Stimulated activated CD4-positive, alpha-beta T cell treated with anti-CD3 and anti-CD28 coated beads, Interleukin-1b, Interleukin-23, amount 100 ng/mL, for 24 hours (primary cell): ENCODE measurements at places on chromosomes 12 and 14.

DNA sequence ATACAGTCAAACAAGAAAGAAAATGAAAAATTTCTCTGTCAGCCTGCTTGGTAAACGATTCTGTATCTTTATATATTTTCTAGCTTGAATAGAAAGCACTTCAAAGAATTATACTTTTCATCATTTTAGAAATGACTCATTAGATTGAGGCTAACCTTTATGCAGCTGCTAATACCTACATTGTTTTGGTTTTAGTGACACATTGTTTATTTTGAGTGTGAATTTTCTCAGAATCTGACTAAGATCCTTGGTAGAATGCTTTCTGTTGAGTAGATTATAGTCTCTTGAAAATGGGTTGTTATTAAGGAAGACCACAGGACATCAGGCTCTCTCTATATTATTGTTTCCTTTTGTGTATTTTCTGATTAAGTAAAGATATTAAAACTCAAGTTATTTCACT is at the start of gene PMCH:
PMCH (minus strand) TSS at position 45 of the 400 bp plus-strand sequence. CDS start 63 bp downstream, outside the sequence.
- no peak for DNase-seq

DNA sequence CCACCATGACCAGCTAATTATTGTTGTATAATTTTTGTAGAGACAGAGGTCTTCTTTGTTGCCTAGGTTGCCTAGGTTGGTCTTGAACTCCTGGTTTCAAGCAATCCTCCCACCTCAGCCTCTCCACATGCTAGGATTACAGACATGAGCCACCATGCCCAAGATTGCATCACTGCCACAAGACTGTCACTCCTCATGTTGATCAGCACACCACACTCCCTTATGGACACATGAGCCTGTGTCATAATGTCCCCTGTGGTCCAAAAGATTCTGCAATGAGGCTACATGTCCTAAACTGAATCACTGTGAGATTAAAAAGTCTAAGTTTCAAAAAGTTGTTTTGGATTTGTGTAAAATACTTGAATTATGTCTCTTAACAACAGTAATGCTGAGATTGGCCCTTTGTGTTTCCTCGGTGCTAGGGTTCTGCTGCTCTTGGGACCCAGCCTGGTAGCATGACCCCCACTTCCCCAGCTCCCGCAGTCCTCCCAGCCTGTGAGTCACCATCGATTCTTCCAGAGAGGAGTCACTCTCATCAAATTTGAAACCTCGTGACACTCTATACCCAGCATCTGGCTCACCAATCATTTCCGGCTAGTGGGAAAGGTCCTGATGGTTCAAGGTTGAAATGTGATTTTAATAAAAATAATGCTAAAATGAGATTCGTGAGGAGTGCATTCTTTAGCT is 890.9 kb downstream of the VRK1 start:
- DNase-seq: no peak

DNA sequence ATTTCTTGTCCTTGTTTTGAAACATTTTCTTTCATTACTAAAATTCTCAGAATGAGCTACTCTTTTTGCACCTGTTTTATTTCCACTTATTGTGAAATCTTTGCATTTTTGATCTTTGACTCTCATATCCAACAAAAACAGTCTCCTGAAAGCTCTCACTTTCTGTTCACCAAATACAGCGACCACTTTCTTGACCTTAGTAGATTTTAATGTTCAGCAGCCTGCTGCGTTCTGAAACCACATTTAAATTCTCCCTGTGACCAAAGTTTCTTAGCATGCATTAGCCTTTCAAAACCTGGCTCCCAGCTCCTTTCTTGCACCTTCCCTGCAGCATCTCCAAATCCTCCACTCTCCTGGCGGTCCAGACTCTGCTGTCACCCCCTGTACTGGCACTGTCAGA is 404.4 kb upstream of the PDE3A start:
- DNase-seq: no peak

- no peak for DNase-seq
Observed at GRCh38 chr14:101546706-101547105, 14.6 kb upstream of the DIO3 start.

DNA sequence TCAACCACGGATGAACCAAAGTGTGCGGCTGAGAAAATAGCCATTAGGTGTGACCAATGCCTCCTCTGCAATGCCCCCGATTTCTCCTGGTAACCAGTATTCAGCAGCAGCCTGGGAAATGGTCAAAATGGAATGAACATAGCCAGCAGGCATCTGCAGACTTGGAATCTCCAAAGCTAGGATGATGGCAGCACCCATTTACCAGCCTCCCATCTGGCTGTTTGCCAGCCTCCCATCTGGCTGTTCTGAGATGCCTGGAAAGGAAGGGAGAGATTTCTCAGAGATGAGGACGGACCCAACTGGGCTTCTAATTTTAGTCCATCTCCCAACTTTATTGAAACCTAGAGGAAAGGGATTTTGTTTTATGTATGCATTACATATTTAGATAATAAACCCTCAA is 16.2 kb downstream of the CLMN start:
- no peak for DNase-seq

- no peak for DNase-seq
Observed at GRCh38 chr12:24307716-24308335, 358.4 kb upstream of the SOX5 start.

GRCh38 chr12:42382013-42382696 is 56.2 kb downstream of the PPHLN1 start:
- no peak for DNase-seq

DNA sequence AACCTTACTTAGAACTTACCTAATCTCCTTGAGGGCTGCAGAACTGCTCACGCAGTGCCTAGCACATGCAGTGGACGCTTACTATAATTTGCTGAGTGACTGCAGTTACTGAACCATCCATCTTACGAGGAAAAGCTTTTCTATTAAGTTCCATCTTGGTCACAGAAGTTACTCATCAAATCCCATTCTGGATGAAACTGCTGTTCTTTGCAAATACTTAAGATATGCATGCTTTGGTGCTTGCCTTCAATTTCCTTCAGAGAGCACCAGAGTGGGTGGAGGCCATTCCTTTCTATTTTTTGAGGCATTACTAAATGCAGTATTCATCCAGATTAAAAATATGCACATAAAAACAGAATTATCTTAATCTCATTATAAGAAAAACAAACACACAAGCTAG is 17.7 kb upstream of the PELI2 start:
- DNase-seq: no peak

- no peak for DNase-seq
Observed at GRCh38 chr12:27652174-27652763, 44.0 kb upstream of the REP15 start.

DNA sequence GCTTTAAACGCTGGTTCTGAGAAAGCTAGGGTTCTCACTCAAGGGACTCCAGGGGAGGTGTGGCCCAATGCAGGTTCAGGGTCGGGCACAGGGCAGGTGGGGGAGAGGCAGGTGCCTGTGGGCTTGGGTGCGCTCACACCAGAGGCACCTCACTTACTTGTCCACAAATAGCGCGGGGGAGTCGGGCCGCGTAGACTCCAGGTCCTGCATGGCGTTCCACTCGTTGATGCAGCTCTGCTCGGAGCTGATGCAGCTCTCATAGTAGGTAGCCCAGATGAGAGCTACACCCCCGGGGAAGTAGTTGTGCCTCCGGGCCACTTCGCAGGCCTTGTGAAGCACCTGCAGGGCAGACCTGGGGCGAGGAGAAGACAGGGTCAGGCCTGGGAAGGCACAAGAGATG is 49.9 kb downstream of the SSH1 start:
- DNase-seq: no peak

- no peak for DNase-seq
Observed at GRCh38 chr12:94717656-94718055, 67.3 kb upstream of the TMCC3 start.

- DNase-seq: no peak
Observed at GRCh38 chr12:28440081-28440608, 249.9 kb downstream of the CCDC91 start.

GRCh38 chr14:80095623-80096022 is 115.7 kb downstream of the DIO2 start:
- no peak for DNase-seq

DNA sequence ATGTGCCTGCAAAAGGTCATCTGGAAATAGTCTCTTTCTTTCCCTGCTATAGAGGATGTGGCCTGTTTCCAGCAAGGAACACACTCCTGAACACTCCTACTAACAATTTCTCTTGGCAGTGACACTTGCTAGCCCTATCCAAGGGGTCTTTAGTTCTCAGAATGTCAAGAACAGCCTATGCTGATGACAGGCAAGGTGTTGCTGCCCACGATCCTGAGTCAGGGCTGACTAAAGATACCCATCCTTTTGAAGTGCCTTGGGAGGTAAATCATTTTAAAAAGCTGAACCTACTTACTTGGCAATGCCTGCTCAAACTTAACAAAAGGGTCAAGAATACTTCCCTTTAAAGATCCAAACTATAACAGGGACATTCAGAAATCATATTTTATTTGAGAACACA is 1146.4 kb downstream of the VRK1 start:
- peak; percentile 15 for DNase-seq

DNA sequence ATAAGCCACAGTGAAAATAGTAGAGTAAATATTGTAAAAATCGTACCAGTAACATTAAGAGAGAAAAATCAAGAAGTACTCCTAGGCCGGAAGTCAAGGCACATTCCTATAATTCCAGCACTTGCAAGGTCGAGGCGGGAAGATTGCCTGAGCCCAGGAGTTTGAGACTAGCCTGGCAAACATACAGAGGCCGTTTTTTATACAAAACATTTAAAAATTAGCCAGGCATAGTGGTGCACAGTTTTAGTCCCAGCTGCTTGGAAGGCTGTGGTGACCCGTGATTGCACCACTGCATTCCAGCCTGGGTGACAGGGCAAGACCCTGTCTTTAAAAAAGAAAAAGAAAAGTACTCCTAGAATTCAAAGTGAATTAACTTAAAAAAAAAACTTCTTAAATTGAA is 341.8 kb downstream of the C12orf50 start:
- DNase-seq: no peak

DNA sequence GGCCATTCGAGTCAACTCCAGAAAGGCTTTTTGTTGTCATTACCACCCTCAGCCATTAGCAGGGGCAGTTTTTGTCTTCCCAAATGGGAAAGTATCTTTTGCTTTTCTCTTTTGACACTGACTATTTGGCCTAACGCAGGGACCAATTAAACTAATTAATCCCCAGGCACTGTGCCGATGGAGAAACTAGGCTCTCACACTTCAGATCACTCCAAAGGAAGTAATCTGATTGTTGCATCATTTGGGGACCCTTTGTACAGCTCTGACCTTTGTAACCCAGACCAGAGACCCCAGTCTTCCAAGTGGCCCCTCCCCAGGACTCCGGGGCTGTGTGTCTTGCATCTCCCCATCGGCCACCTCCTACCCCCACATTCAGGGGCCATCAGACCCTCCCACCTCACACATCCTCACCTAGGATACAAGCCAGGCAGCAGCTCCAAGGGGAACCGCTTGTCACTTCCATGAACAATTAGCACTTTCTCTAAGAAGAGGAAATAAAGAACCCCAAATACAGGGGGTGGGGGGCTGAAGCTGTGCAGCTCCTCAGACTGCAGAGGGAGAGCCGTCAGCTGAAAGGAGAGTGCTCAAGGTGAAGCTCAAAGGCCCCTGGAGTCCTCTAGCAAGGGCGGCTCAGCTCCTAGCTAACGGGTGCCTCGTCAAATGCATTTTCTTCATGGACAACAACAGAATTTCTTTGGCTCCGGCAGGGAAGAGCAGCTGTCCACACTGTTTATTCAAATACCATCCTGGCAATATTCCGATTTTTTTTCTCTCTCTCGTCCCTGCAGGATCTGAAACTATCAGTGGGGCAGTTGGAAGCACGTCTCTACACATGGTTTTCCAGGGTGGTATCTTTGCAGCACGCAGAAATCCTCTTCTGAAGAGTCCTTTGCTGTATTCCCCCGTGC is 64.3 kb upstream of the DIO3 start:
- no peak for DNase-seq

DNA sequence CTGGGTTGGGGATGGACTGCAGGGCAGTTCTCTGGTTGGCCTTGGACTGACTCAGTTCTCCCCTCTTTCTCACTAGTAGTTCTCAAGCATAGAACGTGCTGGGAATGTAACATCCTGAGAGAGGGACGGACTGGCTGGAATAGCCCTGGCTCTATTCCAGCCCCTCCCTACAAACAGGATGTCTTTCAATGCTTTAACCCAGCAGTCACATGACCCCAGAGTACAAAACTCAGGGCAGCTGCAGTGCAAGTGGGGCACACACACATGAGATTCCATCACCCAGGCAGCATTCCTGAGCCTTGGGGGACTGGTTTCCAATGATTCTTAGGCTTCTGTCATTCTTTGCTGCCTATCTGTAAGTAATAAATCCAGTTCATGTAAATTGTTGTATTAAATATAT is 1.6 kb upstream of the ACOT6 start:
- DNase-seq: no peak

DNA sequence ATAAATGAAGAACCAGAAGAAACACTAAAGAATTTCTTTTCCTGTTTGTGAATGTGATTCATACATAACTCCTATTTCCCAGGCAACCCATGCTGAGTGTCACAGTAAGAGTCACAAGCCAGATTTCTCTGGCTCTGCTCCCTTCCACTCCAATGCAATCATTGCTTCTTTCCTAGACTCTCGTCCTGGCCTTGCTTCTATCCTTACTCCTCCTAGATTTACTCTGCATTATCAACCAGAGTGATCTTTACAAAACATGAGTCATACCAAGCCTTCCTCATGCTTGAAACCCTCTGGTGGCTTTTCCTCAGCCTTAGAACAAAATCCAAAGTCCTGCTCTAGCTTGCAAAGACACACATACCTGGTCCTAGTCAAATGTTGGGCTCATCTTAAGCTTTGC is 13.3 kb downstream of the IL22 start:
- DNase-seq: no peak

- DNase-seq: no peak
Observed at GRCh38 chr14:76514213-76514998, 138.5 kb downstream of the ESRRB start.

GRCh38 chr14:33386140-33386539 is 447.5 kb downstream of the NPAS3 start:
- DNase-seq: no peak

DNA sequence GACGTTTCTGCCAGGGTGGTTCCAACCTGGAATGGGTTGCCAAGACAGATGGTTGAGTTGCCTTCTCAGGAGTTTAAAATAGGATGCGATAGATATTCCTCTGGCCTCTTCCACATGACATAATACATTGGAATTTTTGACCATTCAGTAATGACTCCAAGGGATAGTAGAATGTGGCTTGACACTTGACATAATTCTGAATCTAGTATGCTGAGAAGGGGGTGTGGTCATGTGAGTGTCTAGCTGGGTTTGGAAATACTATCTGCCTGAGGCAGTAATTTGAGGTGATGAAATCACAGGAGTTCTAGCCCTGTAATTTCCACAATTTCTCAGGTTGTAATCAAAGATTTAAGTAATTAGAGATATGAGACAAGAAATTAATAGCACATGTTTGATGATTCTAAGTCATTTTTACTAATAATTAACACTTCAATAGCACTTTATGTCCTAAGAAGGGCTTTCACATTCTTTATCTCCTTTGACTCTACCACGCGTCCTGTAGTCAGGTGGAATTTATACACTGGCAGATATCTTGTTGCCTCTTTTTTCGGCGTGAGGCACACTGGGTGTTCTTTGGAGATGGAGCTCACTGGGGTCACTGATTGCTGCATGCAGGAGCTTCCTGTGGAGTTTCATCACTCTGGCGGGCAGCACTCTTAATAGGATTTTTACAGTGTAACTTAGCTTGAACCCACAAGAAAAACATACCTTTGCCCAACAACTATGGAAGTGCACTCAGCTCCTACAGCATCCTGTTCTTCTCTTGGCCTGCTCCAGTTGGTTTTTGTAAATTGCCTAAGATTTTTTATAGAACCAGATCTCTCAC is 3.2 kb upstream of the AMIGO2 start:
- DNase-seq: no peak
